ENCODE measurements at places on chromosomes 3 and 15. TPM values are rescaled to one million over a fixed set of nuclear protein-coding genes. Genes with fewer than 3 reads are reported as not detected.

Gene LSG1
- 46.9 TPM for total RNA-seq

Gene SMCO1
- not detected for total RNA-seq

Gene SOX14
- not detected for total RNA-seq

Gene CLDN18
- total RNA-seq, result not detected

Gene SLC15A2
- 7.5 TPM for total RNA-seq

Gene CX3CR1
- total RNA-seq, result 0.37 TPM

Gene GOLGA6A
- not detected for total RNA-seq

Gene FETUB
- not detected for total RNA-seq

Gene LEKR1
- total RNA-seq, result 0.91 TPM

DNA sequence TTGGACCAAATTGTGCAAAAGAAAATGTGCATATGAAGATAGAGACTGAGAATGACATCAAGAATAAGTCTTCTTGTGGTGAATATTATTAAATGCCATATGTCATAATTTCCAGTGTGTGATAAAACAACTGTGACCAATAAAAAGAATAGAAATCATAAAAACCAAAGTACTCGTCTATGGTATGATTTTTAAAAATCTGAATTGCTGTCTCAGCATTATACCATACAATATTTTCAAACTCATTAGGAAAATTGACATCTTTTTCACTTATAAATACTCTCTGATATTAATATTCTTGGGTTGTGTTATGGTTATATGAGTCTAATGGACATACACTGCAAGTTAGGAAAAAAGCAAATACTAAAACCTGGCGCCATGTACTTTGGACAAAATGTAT, 279.4 kb downstream of the ROBO1 start:
- ATAC-seq, result no peak

DNA sequence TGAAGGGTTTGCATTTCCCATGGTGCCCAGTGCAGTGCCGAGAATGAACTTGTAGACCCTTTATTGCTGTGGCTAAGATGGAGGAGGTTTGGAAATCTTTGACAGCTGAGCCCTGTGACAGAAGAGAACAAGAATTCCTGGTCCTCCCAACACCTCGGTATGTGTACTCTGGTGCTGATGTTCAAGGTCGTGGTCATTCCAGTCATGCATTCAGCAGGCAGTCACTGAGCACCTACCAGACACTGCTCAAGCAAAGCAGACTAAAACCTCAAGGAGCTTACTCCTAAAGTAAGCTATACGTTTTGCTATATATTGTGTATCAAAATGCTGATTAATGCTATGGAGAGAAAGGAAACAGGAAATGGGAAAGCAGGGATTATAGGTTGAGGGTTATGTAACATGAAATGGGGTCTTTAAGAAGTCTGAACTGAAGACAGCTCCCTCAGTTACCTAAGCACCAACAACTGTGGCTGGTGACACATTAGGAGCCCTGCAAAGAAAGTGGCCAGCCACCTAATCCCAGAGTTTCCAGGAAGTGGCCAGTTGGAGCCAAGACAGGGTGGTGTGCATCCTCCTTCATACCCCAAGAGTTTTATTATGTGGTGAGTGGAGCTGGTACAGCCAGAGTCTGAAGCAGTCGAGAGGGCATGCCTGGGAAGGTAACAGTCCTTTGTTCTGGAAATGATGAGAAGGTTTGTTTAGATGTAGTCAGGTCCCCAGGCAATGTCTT, 65.0 kb downstream of the CCNL1 start:
- ATAC-seq, result no peak

GRCh38 chr3:14480207-14481017, 59.7 kb downstream of the GRIP2 start:
- no peak for ATAC-seq

- no peak for ATAC-seq
These were observed 43.0 kb downstream of the TP53BP1 start for GRCh38 chr15:43449981-43450380.

DNA sequence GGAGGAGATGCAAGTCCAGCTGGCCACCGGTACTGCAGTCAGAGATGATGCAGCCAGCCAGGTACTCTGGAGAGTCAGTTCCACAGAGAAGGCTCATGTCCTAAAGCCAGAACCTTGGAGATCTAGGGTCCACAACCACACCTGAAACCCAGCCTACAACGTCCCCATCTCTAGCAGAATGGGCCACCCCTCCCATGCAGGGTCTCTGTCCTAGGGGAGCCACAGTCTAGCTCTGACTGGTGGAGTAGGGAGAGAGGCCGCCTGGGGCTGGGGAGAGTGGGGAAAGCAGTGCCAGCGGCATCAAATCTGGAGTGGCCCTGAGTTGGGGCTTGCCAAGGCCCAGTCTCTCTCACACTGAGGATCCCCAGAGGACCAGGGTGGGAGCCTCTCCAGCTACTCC, 43.5 kb downstream of the PTH1R start:
- ATAC-seq, result no peak

GRCh38 chr15:36004891-36005490, 459.0 kb upstream of the DPH6 start:
- ATAC-seq, result no peak

DNA sequence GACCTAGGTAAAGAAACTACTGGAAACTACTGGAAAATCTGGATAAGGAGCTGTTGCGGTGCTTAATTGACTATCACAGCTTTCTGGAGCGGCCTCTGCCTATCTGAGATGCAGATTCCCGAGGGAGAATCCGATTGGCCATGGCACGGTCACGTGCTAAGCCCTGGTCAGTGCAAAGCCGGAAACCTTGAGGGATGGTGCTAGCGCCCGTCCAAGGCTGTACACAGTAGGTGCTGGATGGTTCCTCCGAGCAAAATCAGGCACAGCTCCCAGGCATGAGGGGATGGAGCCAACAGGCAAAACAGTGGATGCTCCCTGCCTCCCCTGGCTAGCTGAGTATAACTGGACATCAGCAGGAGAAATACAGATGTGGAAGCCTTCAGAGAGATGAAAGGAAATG, 238.7 kb upstream of the HES1 start:
- ATAC-seq, result no peak

- ATAC-seq, result no peak
These were observed 334.8 kb downstream of the LPP start for GRCh38 chr3:188488801-188489200.

DNA sequence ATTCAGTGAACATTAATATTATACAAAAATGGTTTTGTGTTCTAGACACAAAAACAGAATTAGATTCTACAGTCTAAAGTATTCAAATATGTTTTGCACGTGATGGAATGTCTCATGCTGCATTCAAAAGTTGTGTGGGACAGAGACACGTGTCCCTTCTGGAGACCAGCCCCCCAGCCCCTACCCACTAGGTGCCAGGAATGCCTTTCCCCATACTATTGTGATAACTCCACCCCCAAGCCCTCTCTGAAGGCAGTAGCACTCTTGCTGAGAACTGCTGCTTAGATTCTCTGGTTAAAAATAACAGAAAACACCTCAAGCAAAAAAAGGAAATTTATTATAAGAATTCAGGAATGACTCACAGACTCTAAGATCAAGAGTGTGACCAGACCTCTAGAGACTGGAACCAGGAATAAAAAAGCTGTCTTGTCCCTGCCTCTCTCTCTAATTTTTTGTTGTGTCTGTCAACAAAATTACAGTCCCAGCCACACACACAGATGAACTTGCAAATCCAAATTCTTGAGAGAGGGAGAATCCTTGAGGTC, 57.7 kb downstream of the PXYLP1 start:
- no peak for ATAC-seq

DNA sequence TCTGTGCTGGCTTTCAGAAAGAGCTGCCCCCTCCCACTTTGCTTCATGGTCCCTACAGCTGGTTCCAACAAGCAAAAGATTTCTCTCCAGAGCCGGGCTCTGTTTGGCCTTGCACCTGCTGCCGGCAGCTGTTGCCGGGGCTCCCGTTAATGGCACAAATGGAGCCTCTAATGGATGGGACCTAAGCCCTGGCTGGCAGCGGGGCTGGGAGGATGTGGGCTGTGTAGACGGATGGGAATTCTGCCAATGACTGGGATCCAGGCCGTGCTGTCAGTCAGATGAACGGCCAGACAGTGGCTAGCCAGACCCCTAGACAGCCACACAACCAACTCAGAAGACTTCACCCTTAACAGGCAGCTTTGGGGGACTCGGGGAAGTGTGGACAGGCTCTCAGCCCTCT, 88.0 kb downstream of the RPLP1 start:
- no peak for ATAC-seq

- ATAC-seq, result no peak
These were observed 72.3 kb downstream of the ITGB5 start for GRCh38 chr3:124814620-124815421.

DNA sequence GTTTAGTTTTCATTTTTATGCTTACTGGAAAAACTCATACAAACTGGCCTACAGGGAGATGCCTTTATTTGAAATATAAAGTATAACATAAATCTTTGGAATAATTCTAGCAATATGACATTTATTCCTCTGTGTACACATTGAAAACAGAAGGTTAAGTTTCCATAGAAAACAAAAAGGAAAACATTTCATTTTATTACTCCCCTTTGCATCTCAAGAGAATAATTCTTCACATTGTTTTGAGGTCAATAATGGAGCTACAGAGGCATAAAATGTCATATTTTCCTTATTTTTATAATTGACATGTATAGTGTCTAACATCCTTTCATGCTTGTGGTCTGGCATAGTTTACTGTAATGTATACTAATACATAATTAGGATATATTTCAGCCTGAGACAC, 187.6 kb upstream of the AGTR1 start:
- no peak for ATAC-seq

DNA sequence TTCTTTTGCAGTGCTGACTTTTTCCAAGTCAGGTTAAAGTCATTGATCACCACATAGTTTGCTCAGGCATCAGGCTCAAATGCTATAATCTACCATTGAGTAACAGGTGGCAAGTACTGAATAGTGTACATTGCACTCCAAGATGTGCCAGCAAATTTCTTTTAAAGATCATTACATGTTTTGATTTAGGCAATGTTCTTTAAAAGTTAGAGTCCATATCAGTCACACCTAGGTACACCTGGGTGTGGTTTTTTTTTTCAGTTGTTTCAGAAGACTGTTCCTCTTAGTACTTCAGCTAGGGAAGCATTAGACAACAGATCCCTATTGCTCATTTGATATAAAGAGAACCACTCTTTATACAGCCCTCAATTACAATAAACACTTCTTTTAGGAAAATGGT, 10.6 kb upstream of the SLC4A7 start:
- ATAC-seq, result no peak

DNA sequence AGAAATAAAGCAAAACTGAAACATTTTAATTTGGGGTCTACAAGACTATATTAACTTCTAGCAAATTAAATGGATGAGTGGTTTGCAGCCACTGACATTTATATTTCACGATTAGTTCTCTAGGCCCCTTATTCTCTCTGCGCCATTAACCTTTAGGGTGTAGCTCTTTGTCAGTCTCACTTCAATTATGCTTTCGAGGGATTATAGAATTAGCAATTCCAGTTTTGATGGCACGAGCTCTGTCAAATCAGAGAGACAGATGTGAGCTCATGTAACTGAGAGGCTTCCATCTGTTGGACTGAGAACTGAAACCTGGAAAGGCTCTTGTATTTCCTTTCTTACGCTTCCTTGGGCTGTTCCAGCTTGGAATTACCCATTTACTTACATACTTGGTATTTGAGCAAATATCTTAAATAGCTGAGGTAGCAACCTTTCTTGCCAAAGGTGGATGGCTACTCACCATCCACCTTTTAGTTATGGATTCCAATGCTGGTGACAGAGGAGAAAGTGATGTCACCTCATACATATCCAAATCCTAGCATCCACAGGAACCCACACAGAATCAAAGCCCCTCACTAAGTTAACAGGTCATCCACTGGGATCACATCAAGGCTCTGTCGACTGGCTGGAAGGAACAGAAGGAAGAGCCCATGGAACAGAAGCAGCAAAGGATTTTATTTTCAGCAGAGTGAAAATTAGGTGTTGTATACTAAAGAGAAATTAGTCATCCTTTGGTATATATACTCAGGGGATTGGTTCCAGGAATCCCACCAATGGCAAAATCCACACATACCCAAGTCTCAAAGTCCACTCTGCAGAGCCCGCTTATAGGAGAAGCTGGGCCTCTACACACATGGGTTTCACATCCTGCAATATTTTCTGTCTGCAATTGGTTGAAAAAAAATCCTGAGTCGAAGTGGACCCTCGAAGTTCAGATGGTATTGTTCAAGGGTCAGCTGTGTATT, 20.8 kb downstream of the VGLL4 start:
- ATAC-seq, result no peak

- ATAC-seq, result no peak
These were observed 224.1 kb downstream of the TPRG1 start for GRCh38 chr3:189395825-189396224.

DNA sequence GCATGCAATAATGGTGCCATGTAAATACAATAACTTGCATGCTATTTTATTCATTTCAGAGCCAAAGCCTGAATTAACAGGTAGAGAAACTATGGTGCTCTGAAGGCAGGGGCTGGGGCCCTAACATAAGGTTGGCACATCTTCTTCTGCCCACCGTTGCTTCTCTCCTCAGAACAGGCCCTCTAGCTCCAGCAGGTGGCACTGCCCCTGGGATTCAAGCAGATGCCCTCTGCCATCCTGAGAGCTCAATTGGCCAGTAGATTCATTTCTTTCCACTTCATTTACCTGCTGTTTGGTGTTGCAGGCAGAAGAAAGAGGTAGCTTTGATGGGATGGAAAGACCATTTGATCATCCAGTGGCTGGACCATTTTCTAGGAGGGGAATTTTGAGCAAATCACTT, 130.5 kb downstream of the FOXB1 start:
- ATAC-seq, result no peak

- ATAC-seq, result no peak
These were observed 3.7 kb upstream of the NGRN start for GRCh38 chr15:90261811-90262210.

DNA sequence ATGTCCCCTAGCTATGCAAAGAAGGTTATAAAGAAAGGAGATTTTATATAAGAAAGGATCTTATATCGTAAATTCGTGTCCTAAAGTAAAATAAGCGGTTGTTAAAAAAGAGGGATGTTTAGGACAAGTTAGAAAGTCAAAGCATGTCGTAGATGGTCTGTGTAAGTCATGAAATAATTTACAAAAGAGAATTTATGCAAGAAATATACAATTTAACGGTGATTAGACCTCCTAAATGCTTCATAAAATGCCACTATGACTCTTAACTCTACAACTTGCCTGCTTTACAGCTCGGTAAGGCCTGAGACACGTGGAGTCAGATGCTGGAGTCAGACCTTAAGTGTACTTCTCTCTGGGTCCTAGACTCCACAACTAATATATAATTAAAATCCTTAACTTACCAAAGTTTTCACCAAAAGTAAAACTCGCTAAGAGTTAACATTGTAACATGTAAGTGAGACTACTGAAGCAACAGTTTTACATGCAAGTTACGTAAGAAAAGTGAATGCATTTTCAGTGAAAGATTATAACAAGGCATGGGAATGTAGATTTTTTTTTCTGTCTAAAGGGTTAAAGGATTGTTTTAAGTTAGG, 13.3 kb upstream of the SRPRB start:
- no peak for ATAC-seq
